ENCODE measurements at places on chromosomes 7 and 10. TPM values are rescaled to one million over a fixed set of nuclear protein-coding genes. Genes with fewer than 3 reads are reported as not detected.

The LRRC18 gene
- total RNA-seq: not detected

The CALHM3 gene
- not detected for total RNA-seq

DNA sequence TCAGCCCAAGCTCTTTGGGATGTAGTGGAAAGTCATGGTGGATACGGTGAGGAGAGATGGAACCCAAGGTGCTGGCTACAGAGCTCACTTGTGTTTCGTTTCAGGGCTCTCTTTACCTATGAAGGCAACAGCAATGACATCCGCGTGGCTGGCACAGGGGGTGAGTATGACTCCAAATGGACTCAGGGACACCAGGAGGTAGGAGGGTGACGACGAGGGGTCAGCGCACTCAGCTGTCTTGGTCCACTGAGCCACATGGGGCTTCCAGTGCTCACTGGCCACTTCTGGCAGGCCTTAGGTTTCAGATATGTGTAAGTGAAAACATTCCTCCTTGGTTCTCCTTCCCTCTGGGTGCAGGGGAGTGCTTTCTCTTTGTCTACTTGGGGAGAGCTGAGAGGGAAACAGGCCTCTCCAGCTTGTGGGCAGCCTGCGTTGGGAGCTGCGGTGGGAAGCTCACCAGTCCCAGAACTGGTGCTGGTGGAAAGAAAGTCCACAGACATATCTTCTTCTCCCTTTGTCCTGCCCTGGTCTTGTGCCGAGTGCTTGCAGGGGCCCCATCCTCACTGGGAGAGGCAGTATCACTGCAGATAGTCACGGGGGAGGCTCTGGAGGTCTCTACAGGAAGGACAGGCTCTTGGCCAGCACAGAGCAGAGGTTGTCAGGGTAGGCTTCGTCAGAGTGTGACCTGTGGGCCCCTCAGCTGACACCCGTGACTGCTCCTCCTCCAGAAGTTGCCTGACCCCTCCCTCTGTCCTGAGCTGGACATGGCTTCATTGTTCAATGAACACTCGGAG, 5.8 kb downstream of the DBNL start:
- H3K36me3 ChIP-seq: peaks cover 48% of the 10 kb centered on the region
- no peak overlapping the region for H3K27ac ChIP-seq
- no peak overlapping the region for H3K4me3 ChIP-seq
- no peaks in the 10 kb centered on the region for H3K27me3 ChIP-seq
- H3K4me1 ChIP-seq: peaks cover 9% of the 10 kb centered on the region

DNA sequence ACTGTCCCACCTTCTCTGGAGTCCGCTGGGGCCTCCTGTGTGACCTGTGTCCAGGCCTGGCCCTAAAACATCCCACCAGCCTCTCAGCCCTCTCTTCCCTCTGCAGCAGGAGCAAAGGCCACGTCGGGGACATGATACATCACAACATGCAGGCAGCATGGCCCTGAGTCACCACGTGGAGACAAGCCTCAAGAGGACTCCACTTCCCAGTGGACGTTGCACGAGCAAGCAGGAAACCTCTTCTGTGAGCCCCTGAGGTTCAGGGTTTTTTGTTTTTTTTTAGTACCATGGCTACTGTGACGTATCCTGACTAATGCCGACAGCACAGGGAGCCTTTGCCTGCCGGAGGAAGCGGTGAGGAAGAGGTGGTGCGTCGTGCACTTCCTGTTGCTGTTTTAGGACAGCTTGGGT, 165.9 kb downstream of the DNAJB6 start:
- H3K27me3 ChIP-seq: no peaks in the 10 kb centered on the region
- no peak overlapping the region for H3K27ac ChIP-seq
- H3K4me3 ChIP-seq: no peak overlapping the region
- peak; percentile 43 for DNase-seq

GRCh38 chr7:103705542-103705941, 259.5 kb upstream of the SLC26A5 start:
- no peak overlapping the region for H3K4me3 ChIP-seq
- no peak overlapping the region for H3K27ac ChIP-seq
- no peaks in the 10 kb centered on the region for H3K36me3 ChIP-seq

DNA sequence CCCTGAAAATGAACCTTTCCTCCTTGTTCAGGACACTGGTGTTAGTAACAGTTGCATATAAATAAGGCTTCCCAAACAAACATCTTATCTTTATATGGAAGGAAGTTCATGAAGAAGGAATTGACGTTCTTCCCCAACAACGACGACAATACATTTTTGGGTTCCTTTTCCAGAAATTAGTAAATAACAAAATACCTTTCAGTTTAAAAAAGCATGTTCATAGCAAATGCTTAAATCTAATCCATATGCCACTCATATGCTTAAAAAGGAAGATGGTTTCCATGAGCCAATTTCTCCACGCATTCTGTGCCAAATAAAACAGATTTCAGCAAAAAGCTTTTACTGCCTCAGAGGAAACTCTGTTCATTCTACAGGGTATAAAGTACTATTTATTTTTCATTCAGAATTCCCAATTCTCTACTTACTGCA, 182.6 kb downstream of the COBL start:
- peaks cover 3% of the 10 kb centered on the region for H3K4me1 ChIP-seq
- H3K36me3 ChIP-seq: no peaks in the 10 kb centered on the region
- H3K4me3 ChIP-seq: no peak overlapping the region
- H3K27ac ChIP-seq: no peak overlapping the region
- H3K27me3 ChIP-seq: no peaks in the 10 kb centered on the region

Data from osteoblast (primary cell).